NCI-H1694 treated with DMSO at 0.1 percent for 48 hours (cell line): ENCODE measurements at places on chromosomes 12 and 14.

DNA sequence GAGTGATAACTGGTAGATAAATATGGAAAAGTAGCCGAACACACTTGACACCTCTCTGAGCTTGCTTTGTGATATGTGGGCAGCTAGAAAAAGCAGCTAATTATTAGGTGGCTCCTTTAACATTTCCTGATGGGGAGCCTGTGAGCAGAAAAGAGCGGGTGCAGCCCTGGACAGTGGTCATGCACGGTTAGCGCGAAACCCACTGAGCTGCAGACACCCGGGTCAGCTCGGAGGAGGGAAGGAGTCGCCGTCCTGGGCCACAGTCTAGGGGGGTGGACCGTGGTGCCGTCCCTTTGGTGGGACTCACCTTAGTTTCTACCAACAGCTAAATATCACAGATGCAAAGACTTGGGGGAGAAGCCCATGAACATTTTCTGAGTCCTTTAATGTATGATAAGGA lies 6.6 kb downstream of the COA8 start:
- DNase-seq = no peak

- DNase-seq = no peak
These were observed 79.4 kb downstream of the TBX3 start for GRCh38 chr12:114604606-114605005.

DNA sequence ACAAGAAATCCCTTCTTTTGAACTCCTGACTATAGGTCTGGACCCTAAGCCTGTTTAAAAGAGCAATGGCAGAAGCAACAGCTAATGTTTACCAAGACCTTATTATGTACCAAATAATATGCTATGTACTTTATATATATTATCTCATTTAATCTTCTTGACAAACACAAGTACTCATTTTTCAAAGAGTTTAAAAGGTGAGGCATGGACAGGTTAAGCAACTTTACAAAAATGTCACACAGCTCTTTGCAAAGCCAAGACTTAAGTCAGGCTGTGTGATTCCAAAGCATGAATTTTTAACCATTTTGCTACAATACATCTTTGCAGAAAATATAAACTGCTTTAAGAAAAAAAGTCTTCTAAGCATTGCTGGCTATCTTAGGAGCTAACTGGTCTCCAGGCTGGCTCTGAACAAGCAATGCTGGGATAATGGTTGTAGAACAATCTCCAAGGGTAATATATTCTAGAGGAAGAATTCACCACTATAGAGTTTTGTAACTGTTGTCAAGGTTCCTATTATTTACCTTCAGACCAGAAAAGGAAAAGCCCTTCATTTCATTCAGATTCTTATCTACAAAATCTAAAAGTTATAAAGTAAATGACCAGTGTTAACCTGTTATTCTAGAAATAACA lies 22.1 kb downstream of the SYNJ2BP start:
- no peak for DNase-seq

DNA sequence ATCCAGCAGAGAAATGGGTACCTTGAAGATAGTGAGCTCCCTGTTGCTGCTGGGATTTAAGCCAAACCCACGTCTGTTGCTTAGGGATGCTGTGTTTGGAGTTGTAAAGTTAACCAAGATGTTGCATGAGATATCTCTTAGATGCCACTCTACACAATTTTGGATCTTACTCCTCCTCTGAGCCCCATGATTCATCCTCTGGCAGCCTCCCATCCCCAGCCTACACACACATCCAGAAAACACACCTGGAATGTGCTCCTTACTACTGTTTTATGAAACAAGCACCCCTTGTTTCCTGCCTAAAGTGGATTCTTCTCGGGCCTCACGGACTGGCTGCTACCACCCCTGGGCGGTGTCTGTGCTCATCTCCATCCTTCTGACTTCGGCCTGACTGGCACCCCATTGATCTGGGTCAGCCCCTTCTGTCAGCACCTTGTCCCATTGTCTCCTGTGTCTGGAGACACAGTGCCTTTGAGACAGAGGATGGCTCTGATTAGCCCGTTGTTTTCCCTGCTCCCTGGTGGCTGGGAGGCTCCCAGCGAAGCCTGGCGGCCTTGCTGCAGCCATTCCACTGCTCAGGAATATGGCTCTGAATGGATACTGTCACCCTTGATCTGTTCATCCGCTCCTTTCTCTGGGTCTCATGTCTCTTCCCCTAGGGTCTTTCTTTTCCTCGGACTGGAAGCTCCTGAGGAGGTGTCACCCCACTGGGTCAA lies 24.3 kb downstream of the TSPAN9 start:
- DNase-seq = no peak

GRCh38 chr14:25055992-25056687 lies 6.2 kb upstream of the STXBP6 start:
- no peak for DNase-seq

- DNase-seq = no peak
These were observed 313.0 kb downstream of the NAV3 start for GRCh38 chr12:78143717-78144116.

- no peak for DNase-seq
These were observed 3.8 kb upstream of the TAS2R10 start for GRCh38 chr12:10829994-10830393.
